ENCODE measurements at places on chromosomes 6 and 20. TPM values are rescaled to one million over a fixed set of nuclear protein-coding genes. Genes with fewer than 3 reads are reported as not detected.

The OR12D3 gene
- polyA plus RNA-seq: not detected

The PTK7 gene
- polyA plus RNA-seq: 68.4 TPM

DNA sequence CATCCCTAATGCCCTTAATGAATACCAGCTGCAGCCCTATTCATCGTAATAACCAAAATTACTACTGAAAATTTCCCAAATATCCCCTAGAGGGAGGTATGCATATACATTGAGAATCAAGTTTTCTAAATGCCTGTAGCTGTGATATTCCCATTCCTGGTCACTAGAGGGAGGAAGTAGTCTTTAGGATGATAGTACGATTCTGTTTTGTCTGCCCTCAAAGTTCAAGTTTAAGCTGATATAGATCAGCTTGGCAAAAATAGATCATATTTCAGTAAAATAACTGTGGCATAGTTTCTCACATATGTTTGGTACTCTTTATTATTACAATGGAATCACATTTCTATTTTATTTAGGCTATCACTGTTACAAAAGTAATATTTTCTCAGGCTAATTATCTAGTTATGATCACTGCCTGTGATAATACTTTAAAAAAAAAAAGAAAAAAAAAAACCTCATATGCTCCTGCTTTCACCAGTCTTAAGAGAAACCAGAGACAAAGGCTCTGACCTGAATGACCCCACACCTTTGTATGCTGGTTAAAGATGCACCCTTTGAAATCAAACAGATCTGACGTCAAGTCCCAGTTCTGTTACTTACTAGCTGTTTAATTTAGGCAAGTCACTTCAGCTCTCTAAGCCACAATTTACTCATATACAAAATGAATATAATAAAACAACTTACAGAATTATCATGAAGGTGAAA lies 11.0 kb downstream of the TSPYL1 start:
- peak; percentile 68 for DNase-seq

GRCh38 chr6:148441454-148441911 lies 98.8 kb downstream of the SASH1 start:
- DNase-seq: no peak

DNA sequence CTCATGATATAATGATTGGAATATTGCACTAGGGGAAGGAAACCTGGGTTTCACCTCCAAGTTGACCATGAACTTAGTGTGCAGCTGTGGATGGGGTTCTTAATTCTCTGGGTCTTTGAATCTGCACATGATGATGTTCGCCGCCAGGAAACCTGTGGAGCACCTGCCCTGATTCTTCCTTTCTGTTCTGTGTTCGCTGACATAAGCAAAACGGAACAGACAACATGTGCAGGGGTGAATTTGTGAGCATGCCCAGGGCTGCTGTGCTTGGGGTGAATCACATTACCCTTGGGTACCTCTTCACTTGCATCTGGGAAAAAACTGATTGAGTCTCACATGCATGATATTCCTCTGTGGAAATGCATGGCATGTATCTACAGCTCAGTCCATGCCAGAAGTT lies 48.8 kb downstream of the CAP2 start:
- no peak for DNase-seq

GRCh38 chr20:62696989-62697388 lies 11.6 kb upstream of the NTSR1 start:
- DNase-seq: no peak

DNA sequence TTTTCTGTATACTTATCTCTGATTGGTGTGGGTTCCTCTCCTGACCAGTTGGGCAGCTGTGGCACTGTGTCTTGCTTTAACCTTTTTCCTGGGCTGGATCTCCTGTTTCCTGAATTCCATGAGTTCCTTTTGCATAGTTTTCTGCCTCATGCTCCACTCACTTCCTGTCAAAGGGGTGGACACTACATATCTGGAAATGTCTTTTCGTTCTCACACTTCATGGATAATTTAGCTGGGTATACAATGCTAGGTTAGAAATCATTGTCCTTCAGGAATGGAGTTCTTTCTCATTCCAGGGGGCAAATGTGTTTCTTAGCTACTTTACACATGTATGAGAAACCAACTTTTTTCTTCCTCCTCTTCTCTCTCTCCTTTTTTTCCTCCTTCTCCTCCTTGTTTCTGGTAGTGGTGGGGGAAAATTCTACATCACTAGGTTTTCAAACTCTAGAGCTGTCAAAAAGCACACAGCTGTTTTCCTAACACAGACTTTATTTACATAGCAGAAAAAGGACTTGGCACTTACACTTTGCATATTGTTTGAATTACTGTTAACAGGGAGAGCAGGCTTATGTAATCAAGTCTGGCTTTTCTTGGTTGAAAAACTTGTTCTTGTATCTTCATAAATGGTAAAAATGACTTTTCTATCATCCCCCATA lies 9.0 kb upstream of the DDX27 start:
- no peak for DNase-seq

DNA sequence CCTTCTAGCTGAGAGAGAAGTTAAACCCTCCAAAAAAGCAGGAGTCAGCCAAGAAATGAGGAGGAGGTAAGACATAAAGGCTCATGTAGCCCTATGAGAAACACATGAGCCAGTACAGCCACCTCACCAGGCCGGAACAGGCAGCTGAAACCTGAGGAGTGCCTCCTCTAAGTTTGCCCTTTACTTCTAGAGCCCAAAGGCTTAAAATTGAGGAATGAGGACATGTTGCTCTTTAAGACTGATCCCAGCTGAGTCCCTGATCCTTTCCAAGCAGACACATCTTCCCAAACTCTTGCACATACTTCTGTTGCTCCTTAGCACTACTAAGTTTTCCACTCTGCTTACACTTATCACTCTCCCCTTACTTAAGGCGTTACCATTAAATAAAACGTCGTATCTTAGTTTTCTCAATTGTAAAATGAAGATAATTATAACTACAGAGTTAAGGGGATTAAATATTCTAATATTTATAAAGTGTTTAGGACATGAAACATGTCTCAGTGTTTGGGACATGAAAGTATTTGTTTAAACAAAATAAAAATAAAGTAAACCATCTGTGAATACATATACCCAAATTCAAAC lies 124.0 kb downstream of the OGFRL1 start:
- no peak for DNase-seq

DNA sequence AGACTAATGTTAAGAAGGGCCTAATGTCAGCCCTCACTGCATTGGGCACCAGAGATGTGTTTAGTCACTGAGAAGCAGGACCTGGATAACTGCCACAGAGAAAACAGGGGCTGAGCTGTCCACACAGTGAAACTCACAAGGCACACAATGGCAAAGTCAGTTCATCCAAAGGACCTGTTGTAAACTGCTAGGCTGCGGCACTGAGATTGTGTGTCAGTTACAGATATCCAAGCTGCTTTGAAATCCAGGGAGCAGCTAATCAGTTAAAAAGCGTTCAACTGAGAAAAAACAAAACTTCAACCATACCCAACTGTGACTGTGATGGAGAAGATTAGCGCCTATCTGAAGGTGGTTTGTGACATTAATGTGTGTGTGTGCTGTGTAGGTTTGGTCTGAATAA lies 27.8 kb upstream of the TMEM14A start:
- DNase-seq: no peak

DNA sequence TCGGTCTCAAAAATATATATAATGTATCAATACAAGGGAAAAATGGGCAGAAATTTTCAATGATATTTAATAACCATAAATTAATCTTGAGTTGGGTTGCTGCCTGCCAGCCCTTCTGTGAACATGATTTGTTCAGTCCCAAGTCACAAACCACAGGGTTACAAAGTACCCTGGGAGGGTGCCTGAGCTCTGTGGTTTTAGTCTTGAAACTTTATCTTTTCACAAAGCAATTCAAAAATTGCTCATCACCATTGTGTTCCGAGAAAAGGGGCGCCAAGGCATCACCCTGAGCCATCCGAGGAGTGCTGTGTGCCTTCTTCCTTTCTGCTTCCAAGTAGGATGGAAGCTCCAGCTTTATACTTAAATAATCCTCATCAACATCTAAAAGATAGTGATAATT lies 141.6 kb upstream of the AKAP12 start:
- no peak for DNase-seq

Data from muscle of arm (tissue), 14 donors.